ENCODE measurements at places on chromosomes 16 and 17.

GRCh38 chr17:45299361-45299760 is 17.5 kb downstream of the MAP3K14 start:
- DNase-seq = no peak

GRCh38 chr16:67942510-67943255 is 1.2 kb downstream of the LCAT start:
- DNase-seq = no peak

DNA sequence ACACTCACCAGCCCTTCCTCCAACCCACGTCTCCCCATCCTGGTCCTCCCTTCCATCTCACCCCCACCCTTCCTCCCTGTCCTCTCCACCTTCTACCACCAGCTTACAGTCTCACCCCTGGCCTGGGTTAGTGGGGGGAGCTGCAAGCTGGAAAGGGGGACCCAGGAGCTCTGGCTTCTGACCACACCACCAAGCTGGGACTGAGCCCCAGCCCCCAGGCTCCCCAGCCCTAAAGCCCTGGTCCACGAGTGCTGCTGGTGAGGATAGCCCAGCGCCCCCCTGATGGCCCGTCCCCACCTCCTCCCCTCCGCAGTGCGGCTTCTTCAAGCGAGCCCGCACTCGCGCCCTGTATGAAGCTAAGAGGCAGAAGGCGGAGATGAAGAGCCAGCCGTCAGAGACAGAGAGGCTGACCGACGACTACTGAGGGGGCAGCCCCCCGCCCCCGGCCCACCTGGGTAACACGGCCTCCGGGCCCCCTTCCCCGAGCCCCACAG is 7.2 kb upstream of the PDK2 start:
- DNase-seq = no peak

- DNase-seq = no peak
Measured at GRCh38 chr17:13212860-13213259, 195.0 kb upstream of the ELAC2 start.

DNA sequence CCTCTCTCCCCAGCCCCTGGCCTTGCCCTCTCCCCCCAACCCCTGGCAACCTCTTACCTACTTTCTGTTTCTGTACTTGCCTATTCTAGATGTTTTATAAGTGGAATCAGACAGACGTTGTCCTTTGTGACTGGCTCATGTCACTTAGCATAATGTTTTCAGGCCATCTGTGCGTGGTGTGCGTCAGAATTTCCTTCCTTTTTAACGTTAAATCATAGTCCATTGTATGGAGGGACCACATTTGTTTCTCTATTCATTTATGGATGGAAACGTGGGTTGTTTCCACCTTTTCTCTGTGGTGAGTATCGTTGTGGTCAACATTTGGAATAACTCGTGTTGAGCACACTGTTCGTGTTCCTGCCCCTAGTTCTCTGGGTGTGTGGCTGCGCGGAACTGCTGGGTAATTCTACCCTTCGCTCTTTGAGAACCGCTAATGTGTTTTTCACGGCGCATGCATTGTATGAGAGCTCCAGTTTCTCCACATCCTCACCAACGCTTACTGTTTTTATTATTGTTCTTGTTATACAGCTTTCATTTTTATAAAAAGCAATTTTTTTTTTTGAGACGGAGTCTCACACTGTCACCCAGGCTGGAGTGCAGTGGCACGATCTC is 26.3 kb downstream of the ACTG1 start:
- DNase-seq = no peak

DNA sequence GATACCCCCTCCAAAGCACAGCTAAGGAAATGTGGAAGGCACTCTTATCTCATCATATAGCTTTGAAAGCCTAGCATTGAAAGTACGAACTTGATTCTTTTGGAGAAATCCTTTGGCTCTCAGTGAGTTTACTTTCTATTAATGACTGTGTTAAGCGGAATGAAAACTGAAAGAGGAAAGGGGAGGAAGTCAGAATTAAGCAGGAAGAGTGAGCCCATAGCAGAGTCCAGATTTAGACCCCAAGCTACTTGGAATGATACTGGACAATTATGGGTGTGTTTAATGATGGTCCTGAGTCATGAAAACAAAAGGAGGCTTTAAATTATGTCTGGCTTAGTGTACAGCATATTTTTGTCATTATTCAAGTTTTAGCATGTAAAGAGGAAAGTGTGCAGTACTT is 42.2 kb downstream of the TENT4B start:
- DNase-seq = no peak

- peak; percentile 83 for DNase-seq
Measured at GRCh38 chr17:4709794-4710692, at the start of gene ARRB2. ARRB2 (plus strand) TSS chr17:4710632; CDS start chr17:4710722, 90 bp downstream.

DNA sequence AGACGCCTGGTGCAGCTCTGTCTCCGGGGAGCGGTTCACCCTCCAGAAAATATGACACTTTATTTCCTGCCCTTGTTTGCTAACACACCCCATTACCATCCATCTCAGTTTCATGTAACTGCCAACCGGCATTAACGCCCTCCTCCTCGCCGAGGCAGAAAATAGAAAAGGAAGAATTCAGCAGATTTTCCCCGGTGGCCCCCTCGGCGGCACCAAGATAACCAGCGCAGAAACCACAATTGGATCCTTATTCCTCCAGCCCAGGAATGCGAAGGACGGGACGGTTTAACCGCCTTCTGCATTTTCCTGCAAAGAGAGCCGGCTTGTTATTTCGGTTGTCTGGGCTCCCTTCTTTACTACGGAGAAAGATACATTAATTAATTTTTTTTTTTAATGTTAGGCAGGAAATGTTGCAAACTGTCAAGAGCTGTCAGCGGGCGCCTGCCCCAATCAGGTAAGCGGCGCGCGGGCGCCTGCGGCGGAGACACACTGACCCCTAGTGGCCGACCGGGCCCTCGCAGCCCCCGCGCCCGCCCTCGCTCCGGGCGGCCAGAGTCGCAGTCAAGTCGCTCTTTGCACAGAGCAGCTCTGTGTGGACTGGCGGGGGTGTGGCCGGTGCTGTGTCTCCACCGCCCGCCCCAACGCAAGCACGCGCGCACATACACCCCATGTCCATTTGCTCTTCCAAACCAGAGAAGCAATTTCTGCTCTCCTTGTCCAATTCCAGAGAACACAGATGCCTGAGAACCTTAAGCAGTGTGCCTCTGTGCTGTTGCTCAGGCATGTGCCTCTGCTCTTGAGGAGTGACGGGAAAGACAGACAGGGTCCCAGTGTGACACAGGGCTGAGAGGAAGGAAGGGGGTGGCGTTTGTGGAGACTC is 53.6 kb downstream of the C17orf67 start:
- DNase-seq = peak; percentile 19

- no peak for DNase-seq
Measured at GRCh38 chr16:85673529-85674417, 15.0 kb downstream of the GINS2 start.

- DNase-seq = no peak
Measured at GRCh38 chr17:34287875-34288274, 2.3 kb downstream of the CCL11 start.

DNA sequence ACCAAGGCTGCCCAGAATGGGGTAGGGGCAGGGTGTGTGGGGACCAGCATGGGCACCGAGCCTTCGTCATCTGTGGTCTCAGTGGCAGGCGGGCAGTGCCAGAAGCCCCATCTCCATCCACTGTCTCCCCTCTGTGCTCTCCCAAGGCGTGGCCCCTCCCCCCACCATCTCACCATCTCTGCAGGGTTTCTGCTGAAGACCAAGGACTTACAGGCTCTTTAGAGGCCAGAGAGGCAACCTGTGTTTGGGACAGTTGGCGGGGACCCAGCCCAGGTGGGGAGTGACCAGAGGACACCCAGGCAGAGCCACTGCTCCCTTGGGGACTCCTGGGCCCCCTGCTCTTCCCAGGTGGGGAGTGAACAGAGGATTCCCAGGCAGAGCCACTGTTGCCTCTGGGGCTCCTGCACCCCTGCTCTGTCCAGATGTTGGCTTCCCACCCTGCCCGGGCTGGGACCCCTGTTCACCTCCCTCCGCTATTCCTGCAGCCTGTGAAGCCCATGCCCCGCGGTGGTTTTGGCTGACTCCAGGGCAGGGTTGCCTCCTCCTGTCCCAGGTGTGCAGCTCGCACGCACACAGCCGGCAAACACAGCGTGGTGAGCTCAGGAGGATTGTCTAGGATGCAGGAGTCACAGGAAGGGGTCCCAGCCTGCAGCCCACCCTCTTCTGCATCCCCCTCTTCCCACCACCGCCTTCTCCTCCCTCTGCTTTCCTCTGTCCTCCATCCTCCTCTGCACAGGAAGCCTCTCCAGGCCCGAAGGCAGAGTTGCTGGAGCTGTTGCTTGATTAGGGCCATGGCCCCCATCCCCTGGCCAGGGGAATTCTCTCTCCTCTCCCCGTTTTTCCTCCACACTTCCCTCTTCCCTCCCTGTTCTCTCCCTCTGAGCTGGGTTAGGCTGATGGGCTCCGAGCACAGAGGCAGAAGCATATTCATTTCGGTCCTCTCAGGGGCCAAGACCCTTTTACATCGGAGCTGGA is 45.0 kb downstream of the SLC7A5 start:
- DNase-seq = no peak

- no peak for DNase-seq
Measured at GRCh38 chr17:38701504-38702165, 3.4 kb upstream of the MLLT6 start.

DNA sequence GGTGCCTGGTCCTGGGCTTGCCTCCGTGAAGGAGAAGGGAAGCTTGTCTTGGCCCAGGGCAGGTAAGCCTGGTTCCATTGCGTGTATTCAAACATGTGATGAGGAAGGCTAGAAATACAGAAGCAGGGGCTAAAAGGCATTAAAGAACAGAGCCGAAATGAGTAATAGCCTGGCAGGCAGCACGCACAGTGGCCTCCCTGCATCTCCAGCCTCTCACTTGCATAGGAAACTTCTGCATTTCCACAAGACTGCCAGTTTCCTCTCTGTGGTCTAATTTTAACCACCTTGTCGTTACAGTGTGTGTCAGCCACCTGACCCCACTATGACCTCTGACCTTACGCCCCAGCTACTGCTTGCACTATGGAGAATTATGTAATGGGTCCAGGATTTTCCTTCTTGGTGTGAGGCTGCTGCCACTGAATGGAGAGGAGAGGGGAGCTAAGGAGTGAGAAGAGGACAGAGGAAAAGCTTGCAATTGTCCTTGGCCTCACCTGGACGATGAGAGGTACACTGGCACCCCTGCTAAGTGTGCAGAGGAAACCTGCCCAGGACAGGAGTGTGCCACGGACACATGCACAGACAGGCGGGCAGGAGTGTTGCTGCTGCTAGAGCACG is 32.8 kb downstream of the HIC1 start:
- no peak for DNase-seq

DNA sequence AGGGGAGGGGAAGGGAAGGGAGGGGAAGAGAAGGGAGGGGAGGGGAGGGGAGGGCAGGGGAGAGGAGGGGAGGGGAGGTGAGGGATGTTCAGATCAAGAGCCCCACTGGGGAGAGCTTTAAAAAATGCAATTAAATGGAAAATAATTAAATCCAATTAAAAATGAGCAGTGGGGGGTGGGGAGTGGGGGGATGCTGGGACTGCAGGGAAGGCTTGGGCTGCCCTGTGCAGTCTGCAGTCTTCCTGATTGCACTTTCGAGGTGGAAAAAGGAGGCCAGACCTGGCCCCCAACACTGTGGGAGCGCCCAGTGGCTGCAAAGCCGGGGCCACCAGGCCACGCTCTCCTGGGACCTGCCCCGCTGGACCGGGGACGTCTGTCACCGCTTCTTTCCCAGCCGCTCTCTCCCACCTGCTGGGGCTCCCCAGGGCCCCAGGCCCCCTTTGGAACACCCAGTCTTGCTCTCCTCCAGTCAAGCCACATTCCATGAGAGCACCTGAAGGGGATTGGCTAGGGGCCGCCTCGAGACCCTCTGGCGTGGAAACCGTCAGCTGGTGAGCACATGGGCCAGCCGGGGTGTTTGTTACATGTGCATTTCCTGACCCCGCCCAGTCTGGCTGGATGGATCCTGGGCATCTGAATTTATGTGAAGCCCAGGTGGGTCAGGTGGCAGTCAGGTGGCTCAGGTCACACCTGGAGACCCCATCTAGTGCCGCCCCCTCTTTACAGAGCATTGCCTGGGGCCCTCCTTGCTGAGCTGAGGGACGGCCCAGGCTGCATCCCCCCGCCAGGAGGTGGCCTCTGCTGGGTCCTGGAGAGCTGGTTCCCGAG is 37.6 kb upstream of the CBFA2T3 start:
- no peak for DNase-seq

GRCh38 chr16:4081521-4082021 is 34.7 kb downstream of the ADCY9 start:
- no peak for DNase-seq

- DNase-seq = no peak
Measured at GRCh38 chr16:67449739-67450138, 18.8 kb downstream of the HSD11B2 start.

DNA sequence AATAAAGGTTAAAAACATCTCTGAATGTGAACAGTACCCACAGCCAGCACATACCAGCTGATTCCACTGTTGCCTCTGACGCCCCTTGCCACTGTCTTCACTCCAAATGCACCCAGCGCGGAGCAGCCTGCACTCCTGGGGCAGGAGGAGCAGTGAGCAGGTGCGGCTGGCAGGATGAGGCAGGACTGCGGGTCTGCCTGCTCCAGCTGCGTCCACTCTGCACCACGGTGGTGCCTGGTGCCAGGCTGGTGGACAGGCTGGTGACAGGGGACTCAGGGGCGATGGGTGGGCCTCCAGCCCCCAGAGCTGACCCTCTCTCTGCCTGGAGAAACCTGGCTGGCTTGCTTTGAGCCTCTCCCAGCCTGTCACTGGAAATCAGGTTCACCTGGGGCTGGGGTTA is 9.4 kb downstream of the RAB40B start:
- DNase-seq = no peak

DNA sequence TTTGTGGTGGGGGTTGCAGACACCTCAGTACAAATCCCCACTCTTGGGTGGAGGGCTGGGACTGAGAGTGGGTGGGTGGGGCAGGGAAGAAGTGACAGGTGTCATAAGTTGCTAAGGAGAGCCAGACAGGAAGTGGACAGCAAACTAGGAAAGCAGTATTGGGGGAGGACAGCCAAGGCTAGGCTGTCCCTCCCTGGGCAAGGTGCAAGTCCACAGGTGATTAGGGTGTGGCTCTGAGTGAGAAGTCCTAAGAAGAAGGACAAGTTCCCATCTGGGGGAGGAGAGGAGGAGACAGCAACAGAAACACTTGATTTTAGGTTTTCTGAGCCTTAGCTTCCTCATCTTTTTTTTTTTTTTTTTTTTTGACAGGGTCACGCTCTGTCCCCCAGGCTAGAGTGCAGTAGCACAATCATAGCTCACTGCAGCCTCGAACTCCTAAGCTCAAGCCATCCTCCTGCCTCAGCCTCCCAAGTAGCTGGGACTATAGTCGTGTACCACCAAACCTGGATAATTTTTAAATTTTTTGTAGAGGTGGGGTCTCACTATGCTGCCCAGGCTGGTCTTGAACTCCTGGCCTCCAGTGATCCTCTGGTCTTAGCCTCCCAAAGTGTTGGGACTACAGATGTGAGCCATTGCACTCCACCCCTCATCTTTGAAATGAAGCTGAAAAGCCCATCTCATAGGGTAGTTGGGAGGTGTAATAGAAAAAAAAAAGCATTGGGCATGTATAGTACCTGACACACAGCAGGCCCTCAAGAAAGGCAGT is 2.5 kb downstream of the MAPK3 start:
- no peak for DNase-seq

- no peak for DNase-seq
Measured at GRCh38 chr17:56131431-56131830, 21.8 kb upstream of the ANKFN1 start.

GRCh38 chr16:79217375-79218011 is 383.0 kb downstream of the MAF start:
- no peak for DNase-seq
